Fibroblast of skin of left biceps (primary cell): ENCODE measurements at places on chromosomes 3 and 15.

- DNase-seq: no peak
Measured at GRCh38 chr15:77974098-77974414, 103.5 kb downstream of the TBC1D2B start.

- DNase-seq: no peak
Measured at GRCh38 chr3:37739579-37740290, 121.9 kb upstream of the CTDSPL start.

DNA sequence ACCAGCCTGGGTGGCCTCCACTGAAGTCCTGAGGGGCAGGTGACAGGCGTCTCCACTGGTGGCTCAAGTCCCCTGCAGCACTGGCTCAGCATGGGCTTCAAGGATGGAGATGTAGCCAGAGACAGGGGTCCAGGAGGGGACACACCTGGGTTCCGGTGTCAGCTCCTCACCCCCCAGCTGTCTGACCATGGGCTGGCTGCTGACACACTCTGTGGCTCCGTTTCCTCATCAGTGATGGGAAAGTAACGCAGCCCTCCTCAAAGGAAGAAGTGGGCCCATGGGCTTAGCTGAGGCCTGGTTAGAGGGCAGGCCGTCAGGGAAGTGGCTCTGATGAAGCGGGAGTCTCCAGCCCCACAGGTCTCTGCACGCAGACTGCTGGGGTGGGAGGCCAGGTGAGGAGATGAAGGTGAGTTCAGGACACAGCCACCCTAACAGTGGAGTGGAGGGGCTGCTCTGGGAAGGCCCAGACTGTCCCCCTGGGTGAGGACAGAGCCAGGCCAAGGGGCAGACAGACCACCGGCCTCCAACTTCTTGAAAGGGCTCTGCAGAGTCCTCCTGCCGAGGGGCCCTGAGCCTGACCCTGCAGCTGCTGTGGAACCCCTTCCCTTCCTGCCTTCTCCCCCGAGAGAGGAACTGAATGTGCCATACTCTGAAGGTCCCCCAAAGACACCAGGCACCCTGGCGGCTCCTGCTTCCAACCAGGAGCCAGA is 24.0 kb downstream of the PSTPIP1 start:
- DNase-seq: no peak

DNA sequence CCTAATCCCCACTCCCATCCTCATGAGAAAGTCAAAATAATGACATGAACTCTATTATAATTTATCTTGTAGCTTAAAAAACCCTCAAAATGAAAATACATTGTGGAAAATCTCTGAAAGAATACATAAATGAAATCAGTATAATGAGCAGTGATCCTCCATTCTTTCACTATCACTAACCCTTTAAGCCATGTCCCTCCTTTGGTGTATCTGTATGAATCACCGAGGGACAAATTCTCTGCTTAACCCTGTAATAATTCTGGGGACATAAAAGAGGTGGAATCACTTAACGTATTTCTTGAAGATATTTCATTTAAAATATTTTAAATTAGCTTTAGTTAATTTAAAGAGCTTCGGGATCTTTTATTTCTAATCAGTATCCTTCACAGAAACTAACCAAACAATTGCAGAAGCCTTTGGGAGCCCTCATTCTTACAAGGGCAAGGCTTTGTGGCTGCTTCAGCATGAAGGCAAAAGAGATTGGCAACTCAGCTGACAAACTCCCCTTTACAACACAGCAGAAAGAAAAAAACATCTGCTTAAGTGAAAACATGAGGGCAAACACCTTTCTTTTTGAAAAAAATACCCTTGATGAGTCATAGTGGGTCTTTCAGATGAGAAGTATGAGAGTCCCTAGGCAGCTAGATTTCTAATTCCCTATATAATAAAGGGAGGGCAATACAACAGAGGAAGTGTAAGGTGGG is 44.0 kb upstream of the ALCAM start:
- no peak for DNase-seq

DNA sequence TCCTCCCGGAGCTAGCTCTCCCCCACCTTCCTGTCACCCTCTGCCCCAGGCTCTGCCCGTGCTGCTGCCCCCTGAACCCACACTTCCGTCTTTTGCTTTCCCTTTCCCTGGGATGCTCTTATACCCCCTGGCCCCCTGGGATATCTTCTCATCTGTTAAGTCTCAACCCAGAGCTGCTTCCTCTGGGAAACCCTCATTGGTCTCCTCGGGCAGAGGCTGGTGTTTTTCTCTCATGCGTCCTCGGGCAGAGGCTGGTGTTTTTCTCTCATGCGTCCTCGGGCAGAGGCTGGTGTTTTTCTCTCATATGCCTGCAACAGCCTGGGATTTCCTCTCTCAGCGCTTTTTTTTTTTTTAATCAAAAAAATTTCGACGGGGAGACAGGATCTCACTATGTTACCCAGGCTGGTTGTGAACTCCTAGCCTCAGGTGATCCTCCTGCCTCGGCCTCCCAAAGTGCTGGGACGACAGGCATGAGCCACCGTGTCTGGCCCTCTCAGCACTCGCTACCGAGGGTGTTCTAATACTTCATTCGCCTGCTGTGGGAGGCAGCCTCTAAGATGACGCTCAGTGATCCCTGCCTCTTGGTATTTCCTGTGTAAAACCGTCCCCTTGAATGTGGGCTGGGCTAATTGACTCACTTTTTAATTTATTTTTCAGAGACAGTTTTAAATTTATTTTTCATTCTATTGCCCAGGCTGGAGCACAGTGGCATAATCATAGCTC is 62.7 kb upstream of the TFRC start:
- no peak for DNase-seq
